Adipocyte (in vitro differentiated cells): ENCODE measurements at places on chromosomes 3 and 15.
A peak's percentile ranks its signal among the peaks of the same experiment; 100 is the strongest.

DNA sequence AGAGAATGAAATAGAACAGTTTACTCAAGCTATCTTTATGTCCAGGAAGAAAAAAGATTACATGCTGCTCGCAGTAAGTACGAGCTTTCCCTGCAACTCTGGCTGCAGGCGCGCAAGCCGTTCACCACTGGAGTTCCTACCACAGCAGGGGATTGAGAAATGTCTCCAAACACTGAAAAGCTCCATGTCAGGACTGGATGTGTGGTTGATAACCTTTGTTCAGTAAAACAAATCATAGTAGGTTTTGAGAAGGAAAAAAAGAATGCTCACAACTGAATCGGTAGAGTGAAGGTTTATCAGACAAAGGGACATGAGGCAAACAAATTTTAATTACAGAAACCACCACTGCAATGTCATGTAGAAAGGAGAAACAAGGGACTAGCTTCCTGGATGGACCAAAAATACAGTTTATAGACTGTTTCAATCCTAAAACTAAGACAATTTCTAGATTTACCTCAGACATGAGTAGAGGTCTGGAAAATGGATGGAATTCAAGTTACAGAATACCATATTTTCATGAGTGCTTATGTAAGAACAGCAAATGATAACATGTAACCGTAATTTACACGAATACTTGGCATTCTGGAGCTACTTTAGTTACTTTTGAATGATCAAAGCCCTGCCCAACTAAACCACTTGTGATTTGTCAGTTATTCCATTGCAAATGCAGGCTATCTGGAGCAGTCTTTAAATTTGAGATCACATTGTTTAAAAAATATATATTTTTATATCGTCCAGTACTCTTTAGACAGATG, 471.1 kb downstream of the SHQ1 start:
- no peak for DNase-seq

- no peak for DNase-seq
These were observed 3.0 kb upstream of the GRAMD2A start for GRCh38 chr15:72200395-72201237.

DNA sequence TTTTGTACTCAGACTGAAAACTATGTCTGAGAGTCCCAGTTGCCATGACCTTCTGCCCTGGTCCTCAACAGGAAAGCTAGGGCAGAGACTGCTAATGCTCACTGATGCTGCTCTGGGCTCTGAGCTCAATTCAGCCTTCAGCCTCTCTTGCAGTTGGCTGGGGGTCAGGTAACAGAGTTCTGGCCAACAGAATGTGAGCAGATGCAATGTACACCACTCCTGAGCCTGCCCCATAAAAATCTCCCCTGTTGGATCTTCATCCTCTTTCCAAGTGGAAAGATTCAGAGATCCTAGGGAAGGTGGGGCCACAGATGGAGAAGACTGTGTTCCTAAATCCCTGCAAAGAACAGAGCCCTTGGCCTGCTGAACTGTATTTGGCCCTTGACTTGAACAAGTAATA, 87.8 kb downstream of the PDZRN3 start:
- DNase-seq = no peak

- DNase-seq = no peak
These were observed 25.4 kb upstream of the LSAMP start for GRCh38 chr3:116470605-116471197.

GRCh38 chr3:178041931-178042330, 494.3 kb upstream of the KCNMB2 start:
- no peak for DNase-seq

GRCh38 chr3:184611607-184612281, 50.2 kb downstream of the EPHB3 start:
- no peak for DNase-seq

GRCh38 chr3:49869525-49870126, at the start of gene CAMKV:
Gene CAMKV, minus strand, starts transcription at chr3:49869906. Its CDS starts 7,518 bp downstream, at chr3:49862388.
- DNase-seq = peak; percentile 11

- no peak for DNase-seq
These were observed 45.2 kb upstream of the GOLGA8B start for GRCh38 chr15:34628577-34629152.
